Hematopoietic multipotent progenitor cell (in vitro differentiated cells): ENCODE measurements at places on chromosomes 6 and 20. TPM values are rescaled to one million over a fixed set of nuclear protein-coding genes. Genes with fewer than 3 reads are reported as not detected.
A peak's percentile ranks its signal among the peaks of the same experiment; 100 is the strongest.

The TAGAP gene
- total RNA-seq = 67.3 TPM

GRCh38 chr6:168128631-168129291, 49.7 kb upstream of the FRMD1 start:
- no peak for DNase-seq

DNA sequence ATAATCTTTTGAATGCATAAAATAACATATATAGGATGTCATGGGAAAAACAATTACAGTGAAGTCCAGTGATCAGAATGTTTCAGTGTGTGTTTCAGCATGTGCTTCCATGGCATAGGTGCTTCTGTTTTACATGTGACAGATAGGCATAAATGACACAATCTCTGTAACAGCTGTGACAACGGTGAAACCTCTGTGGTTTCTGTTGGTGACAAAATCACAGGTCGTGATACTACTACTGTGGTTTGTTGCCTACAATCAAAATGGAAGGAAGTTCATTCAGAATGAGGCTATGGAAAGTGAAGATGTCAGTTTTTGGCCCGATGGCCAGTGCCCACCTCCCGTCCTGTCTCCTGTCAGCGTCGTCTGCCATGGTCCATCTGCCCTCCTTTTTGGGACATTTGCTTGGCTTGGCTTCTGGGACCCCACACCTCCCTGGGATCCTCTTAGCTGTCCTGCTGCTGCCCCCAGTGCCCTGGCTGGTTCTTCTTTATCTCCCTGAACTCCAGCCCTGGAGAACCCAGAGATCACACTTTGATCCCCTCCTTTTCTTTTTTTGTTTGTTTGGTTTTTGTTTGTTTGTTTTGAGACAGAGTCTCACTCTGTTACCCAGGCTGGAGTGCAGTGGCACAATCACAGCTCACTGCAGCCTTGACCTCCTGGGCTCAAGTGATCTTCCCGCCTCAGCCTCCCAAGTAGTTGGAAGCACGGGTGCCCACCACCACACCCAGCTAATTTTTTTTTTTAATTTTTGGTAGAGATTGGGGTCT, 79.3 kb upstream of the NAA20 start:
- DNase-seq = no peak

GRCh38 chr20:20711413-20711812, 1.0 kb downstream of the RALGAPA2 start:
- no peak for DNase-seq

DNA sequence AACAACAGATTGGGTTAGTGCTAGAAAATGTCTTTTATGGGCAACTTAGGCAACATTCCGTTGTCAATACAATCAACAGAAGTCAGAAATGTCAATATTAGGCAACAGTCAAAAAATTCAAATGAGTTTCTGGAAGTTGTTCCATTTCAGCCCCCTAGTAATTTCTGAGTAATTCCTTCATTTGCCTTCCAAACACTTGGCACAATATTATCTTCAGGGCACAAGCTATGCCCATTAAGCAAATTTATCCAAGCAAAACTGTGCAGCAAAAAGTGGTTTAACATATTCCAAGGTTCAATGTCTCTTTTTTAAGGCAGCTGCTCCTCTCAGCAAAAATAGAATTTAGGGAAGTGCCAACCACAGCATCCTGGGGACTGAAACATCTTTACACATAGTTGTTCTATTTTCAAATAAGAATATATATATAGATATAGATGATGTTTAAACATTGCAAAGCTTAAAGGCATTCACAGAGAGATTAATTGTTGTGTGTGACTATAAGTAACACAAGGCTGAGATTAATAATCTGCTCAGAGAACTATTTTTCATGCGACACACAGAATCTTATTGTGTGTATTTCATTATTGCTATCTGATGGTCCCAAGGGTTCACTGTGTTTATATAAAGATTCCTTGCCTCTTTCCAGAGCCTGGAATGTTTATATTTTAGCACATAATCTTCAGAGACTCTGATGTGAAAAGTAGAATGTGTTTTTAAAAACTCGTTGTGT, 75.2 kb upstream of the ADTRP start:
- peak; percentile 57 for DNase-seq

The DAAM2 gene
- under 0.01 TPM for total RNA-seq

DNA sequence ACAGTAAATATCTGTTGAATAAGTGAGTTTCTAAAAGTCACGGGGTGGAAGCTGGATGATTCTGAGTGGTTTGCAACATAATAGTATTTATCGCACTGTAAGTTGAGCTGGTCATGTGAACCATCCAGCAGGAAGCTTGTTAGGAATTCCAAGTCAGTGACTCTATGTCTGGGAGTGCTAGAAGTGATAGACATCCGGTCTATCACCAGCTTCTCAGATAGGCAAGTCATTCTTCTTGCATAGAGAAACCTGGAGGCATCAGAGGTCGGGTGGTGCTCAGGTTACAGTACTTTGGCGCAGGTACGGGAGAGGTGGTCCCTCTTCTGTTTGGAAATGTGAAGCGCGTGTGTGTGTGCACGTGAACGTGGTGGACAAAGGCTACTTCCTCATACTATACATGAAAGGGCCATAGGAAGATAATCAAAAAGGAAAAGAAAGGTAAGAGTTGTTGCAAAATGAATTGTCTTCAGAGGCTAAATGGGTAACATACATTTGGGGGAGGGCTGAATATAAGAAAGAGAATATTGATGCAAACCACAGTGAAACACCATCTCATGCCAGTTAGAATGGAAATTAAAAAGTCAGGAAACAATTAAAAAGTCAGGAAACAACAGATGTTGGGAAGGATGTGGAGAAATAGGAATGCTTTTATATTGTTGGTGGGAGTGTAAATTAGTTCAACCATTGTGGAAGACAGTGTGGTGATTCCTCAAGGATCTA, 299.3 kb upstream of the ZFP64 start:
- DNase-seq = no peak

- no peak for DNase-seq
Measured at GRCh38 chr20:48711696-48712464, 115.9 kb downstream of the PREX1 start.

The HLA-DMB gene
- total RNA-seq = 71.6 TPM

The OR11A1 gene
- total RNA-seq = not detected

DNA sequence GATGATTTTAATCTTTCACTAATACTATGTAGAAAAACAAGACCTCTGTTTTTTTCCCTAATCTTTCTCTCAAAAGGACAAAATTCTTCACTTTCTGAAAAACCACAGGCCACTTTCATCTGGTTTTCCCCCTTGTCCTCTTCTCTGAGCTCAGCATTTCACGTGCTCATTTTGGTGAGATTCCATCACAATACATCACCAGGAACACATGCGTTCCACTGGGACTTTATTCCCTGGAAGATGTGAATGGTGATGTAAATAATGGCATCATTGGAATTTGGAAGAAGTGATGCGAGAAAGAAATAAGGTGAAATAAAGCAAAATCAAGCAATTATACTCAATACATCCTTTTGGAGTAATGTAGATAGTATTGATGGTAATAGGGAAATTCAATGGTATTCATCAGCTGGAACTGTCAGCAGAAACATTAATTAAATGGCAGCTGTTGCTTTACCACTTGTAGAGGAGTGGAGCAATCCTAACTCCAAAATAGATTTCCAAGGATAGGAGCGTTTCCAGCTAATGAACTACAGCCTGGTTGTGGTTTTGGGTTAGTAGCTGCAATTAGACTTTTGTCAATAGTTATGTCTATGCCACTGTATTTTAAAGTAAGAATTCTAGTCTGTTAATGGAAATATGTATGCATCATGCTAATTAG, 11.5 kb downstream of the FILIP1 start:
- no peak for DNase-seq

- no peak for DNase-seq
Measured at GRCh38 chr6:53752856-53753255, 41.9 kb upstream of the LRRC1 start.

DNA sequence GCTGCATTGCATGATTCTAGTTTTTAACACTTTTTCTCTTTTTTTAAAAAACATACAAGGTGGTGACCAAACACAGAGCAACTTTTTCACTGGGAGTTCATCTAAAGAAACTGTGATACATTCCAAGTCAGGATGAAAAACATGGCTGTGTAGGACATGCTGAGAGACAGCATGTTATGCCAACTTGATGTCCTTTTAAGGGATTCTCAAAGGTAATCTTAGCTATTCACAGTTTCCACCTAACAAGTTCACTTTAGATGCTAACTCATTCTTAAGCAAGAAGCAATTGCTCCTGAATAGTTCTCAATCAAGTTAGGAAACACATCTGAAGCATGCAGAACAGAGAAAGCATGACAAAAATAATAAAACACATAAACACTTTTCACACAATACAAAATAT, 3.3 kb downstream of the ASCC3 start:
- no peak for DNase-seq

DNA sequence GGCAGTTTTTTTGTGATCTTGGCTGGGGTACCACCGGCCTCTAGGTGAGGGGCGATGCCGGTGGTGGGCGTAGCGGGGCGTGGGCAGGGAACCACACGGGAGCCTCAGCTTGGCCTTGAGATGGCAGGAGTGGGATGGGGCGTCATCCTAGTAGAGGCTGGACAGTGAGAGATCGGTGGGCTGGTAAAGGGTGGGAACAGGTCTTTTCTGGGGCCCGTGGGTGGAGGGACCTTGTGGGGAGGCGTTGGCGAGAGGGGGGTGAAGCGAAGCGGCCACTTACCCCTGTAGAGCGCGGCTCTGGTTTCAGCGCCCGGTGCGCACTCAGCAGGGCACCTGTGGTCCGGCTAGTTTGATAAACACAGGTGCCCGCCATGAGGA, 12.0 kb downstream of the ITPR3 start:
- DNase-seq = no peak

The DTD1 gene
- total RNA-seq = 39.6 TPM
